Stomach (tissue), 19 donors: ENCODE measurements at places on chromosomes 5 and 9. TPM values are rescaled to one million over a fixed set of nuclear protein-coding genes. Genes with fewer than 3 reads are reported as not detected.

DNA sequence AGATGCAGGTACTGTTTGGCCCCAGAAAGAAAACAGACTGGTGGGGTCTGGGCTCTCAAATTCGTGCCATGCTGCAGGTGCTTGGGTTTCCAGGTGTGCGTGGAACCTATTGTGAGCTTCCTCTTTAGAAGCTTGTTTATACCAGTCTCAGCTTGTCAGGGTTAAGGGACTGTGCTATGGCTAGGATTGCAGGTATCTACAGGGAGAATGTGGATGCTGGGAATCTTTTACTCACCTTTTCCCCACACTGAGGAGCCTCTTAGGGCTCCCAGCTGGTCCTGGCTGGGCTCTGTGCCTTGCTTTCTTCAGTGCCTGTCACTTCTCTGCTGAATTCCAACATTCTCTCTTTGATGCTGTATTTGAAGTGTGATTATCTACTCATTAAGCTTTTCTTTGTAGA is 111.8 kb downstream of the WDR70 start:
- DNase-seq, result no peak

The GABRA1 gene
- not detected for total RNA-seq

- no peak for DNase-seq
These were observed 49.7 kb upstream of the SGCD start for GRCh38 chr5:156277290-156277689.

The MATR3 gene
- 177 TPM for total RNA-seq

- DNase-seq, result no peak
These were observed 647 bp downstream of the PDE8B start for GRCh38 chr5:77210964-77211690.

The ARHGEF28 gene
- total RNA-seq, result 111 TPM

The ZNF658 gene
- 18.7 TPM for total RNA-seq

The FAM163B gene
- not detected for total RNA-seq

DNA sequence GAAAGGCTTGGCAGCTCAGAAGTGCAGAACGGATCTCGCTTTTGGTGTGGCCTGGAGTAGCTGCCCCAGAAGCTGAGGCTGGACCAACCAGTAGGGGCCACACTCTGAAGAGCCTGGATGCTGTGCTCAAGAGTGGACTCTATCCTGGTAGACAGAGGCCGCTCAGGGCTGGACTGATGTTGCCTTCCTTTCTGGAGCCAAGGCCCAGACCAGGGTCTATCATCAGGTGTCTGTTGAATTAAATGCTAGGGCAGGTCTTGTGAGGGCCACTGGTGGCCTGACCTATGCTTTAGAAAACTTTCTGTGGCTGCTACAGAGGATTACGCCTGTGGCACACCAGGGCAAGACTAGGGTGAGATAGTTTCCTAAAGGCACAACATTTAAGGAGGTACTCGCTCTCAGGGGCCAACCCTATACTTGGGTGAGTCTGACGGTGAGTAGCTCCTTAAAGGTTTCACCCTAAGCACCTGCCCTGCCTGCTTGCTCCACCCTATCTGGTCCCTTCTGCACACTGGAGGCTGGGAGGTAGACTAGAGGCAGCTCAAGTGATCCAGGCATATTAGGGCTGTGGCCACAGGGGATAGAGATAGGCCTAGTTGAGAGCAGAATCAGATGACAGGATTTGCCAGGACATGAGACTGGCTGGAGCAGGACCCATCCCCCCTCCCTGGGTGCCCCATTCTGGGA is 9.8 kb upstream of the IRF1 start:
- DNase-seq, result peak; percentile 22

The ASPN gene
- total RNA-seq, result 0.29 TPM

The PCDHGB3 gene
- 3.1 TPM for total RNA-seq
